ENCODE measurements at places on chromosomes 1 and 21.
A peak's percentile ranks its signal among the peaks of the same experiment; 100 is the strongest.

- no peak for DNase-seq
These were observed 104.4 kb upstream of the KCNK1 start for GRCh38 chr1:233509526-233509925.

DNA sequence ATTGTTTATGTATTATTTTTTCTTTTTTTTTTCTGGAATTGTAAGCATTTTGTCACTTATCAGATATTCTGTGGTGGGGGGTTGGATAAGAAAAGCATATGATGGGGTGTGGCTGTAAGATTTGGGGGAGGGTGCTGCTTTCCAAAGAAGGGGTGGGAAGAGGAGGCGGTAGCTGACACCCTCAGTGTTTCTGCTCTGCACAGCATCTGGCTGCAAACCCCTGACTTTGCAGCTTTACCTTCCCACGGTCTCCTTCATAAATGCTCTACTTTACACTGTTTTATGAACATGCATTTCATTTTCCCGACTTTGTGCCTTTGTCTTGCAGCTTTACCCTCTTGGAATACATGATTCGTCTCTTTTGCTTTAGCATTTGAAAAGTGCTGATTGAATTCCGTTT lies 7.6 kb downstream of the FMN2 start:
- DNase-seq = no peak

DNA sequence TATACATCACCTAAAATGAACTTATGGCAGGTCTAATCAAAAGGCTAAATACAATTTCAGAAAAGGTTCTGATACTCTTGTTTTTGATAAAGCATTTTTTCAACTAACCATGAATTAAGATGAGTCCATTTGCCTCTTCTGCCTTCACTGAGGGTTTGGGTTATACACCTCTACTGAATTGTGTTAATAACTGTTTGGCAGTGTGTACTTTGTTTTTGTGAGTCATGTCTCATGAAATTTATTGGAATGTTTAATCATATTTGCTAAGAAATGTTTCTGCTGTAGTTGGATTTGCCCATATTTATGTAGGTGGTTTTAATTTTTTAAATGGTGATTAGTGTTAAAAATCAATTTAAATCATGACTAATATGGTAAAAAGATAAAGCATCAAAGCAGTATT lies 190.5 kb downstream of the HS2ST1 start:
- DNase-seq = no peak

- DNase-seq = no peak
These were observed 38.3 kb downstream of the UBASH3A start for GRCh38 chr21:42441963-42442362.

- DNase-seq = no peak
These were observed 11.7 kb downstream of the NR5A2 start for GRCh38 chr1:200038981-200039848.

- no peak for DNase-seq
These were observed 141.5 kb downstream of the PTPRC start for GRCh38 chr1:198780376-198780775.

DNA sequence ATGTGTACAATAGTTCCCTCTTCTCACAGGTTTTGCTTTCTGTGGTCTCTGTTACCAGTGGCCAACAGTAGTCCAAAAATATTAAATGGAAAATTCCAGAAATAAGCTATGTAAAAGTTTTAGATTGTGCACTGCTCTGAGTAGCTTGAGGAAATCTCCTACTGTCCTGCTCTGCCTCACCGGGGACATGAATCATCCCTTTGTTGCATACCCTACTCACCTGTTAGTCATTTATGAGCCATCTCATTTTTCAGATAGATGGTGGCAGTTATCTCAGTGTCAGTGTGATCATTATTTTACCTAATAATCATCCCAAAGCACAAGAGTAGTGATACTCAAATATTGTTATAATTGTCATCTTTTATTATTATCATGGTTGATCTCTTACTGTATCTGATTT lies 688.1 kb downstream of the PLA2G4A start:
- DNase-seq = no peak

GRCh38 chr1:43352881-43353280 lies 5.9 kb upstream of the CDC20 start:
- DNase-seq = no peak

GRCh38 chr21:43658088-43658741 lies 1.1 kb downstream of the HSF2BP start:
- no peak for DNase-seq

DNA sequence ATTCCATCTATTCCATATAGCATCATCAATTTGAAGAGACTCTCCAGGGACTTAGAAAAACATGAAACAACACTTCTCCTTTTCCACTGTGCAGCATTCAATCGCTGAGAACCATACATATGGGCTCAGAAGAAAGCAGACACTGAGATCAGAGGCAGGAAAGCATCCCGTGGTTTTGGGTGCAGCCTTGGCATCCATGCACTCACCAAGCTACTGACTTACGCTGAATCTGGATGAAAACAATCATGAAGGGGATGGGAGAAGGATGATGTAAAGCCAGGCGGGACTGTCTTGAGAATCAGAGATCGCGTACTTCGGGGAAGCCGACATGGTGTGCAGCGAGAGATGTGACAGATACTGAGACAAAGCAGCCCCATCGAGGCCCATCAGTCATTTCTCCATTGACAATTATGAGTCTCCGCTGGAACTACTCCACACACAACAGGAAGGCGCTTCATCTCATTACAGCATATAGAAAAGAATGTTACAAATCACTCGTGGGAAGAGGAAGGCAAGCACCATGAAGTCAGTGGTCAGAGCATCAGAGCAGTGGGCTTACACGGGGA lies 2.3 kb upstream of the TIAM1 start:
- no peak for DNase-seq

DNA sequence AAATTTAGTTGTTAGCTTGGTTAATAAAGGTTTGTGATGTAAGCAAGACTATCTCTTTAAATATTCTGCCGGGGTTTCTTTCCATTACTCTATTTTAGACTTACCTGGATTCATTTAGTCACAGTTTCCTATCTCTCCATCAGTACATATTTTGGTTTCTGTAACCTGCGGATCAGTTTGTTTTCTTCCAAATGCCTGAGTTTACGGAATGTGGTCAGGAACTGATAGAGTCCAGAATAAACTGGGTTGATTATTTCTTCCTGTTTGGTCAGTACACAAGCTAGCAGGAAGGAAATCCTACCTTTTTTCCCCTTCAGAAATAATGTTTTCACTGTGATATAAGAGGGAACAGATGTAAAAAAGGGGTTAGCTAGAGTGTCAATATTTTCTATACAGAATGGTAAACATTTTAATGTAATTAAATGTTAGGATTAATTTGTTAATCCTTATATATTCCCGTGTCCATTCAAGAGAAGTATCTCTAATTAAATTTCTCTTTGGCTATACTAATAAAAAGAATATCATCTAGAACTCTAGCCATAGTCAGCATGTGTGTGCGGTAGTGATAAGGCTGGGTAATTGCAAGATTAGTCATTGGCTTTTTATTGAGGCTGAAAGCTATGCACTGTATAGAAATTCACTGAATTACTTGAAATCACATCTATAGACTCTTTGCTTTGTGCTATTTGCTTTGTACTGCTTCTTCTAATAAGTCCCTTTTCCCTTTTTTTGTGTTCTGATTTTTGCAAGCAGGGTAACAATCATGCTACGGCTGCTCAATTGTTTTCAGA lies 144.7 kb upstream of the ADGRL4 start:
- DNase-seq = no peak

DNA sequence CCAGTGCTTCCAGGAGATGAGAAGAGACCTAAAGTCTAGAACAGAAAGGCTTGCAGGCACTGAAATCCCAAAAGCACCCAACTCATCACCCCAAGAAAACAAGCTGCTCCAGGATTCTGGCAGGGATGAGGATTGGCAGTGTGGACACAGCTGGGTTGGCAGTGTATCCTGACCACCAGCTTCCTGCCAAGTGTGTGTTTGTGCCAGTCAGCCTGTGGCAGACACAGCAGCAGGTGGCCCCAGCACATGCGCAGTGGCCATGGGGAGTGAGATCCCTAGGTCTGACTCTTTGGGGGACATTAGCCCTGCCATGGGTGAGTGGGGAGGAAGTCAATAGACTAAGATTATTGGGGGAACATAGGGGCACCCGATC lies 8.7 kb upstream of the SNAPIN start:
- DNase-seq = peak; percentile 79

All from NCI-H446 (cell line).